ENCODE measurements at places on chromosomes 1 and 21.
A peak's percentile ranks its signal among the peaks of the same experiment; 100 is the strongest.

GRCh38 chr1:98975113-98975512 is 29.5 kb downstream of the PLPPR5 start:
- peaks cover 43% of the 10 kb centered on the region for H3K27me3 ChIP-seq
- no peak overlapping the region for H3K27ac ChIP-seq
- no peak for DNase-seq
- H3K4me3 ChIP-seq, result no peak overlapping the region
- no peaks in the 10 kb centered on the region for H3K4me1 ChIP-seq

GRCh38 chr1:117857418-117857817 is 72.0 kb downstream of the GDAP2 start:
- H3K27ac ChIP-seq, result no peak overlapping the region
- H3K27me3 ChIP-seq, result no peaks in the 10 kb centered on the region
- H3K36me3 ChIP-seq, result peaks cover 7% of the 10 kb centered on the region
- no peak for DNase-seq
- no peaks in the 10 kb centered on the region for H3K4me1 ChIP-seq
- H3K4me3 ChIP-seq, result no peak overlapping the region

GRCh38 chr1:143699115-143699514 is 272.7 kb downstream of the FAM72C start:
- no peaks in the 10 kb centered on the region for H3K36me3 ChIP-seq
- no peak for DNase-seq
- no peaks in the 10 kb centered on the region for H3K27me3 ChIP-seq
- H3K4me1 ChIP-seq, result no peaks in the 10 kb centered on the region

GRCh38 chr21:36115138-36115730 is 19.6 kb upstream of the CBR3 start:
- H3K4me1 ChIP-seq, result peaks cover 13% of the 10 kb centered on the region
- H3K4me3 ChIP-seq, result no peak overlapping the region
- no peaks in the 10 kb centered on the region for H3K36me3 ChIP-seq
- H3K27ac ChIP-seq, result no peak overlapping the region

GRCh38 chr1:89260566-89261255 is 11.9 kb downstream of the GBP5 start:
- H3K36me3 ChIP-seq, result no peaks in the 10 kb centered on the region
- H3K27me3 ChIP-seq, result peaks cover 3% of the 10 kb centered on the region
- H3K27ac ChIP-seq, result no peak overlapping the region
- H3K4me1 ChIP-seq, result no peaks in the 10 kb centered on the region
- H3K4me3 ChIP-seq, result no peak overlapping the region

- H3K4me3 ChIP-seq, result no peak overlapping the region
- H3K36me3 ChIP-seq, result peaks cover 29% of the 10 kb centered on the region
- H3K27me3 ChIP-seq, result no peaks in the 10 kb centered on the region
- no peak overlapping the region for H3K27ac ChIP-seq
- H3K4me1 ChIP-seq, result peaks cover 24% of the 10 kb centered on the region
Observed at GRCh38 chr1:97647776-97648175, 273.1 kb downstream of the DPYD start.

GRCh38 chr1:24142546-24143534 is at the start of gene IL22RA1:
Gene IL22RA1, minus strand, starts transcription at chr1:24143140. Its CDS starts 58 bp downstream, at chr1:24143082.
- no peak within 1 kb of the TSS for H3K27ac ChIP-seq
- no peak for DNase-seq
- peaks cover 27% of the 10 kb centered on the region for H3K27me3 ChIP-seq
- H3K36me3 ChIP-seq, result no peaks in the 10 kb centered on the region

- H3K27ac ChIP-seq, result no peak overlapping the region
- no peak overlapping the region for H3K4me3 ChIP-seq
- H3K4me1 ChIP-seq, result peaks cover 13% of the 10 kb centered on the region
- peaks cover 20% of the 10 kb centered on the region for H3K27me3 ChIP-seq
- DNase-seq, result no peak
- H3K36me3 ChIP-seq, result no peaks in the 10 kb centered on the region
Observed at GRCh38 chr1:910881-911721, 12.6 kb upstream of the SAMD11 start.

DNA sequence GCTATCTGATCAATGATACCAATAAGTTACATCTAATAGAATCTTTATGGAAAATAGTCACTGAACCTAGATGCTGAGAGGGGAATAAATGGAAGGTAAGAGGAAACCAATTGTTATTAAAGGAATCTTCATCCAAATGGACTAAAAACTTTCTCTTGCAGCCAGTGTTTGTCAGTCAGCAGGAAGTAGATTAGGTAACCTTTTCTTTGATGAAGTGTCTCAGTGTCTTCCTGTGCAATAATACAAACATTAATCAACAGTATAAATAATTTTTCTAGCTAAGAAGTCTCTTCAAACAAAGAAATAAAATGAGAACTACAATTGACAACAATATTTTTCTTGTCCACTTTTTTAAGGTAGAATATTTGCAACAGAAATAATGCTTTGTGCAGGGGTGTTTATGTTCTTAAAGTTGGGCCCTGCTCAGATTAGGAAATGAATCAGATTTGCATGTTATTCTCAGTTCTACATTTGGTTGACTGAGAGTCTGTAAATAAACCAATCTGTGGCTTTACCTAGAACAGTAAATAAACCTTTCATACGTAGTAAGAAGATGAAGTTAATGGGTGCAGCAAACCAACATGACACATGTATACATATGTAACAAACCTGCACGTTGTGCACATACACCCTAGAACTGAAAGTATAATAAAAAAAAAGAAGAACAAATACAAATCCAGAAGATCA is 391.4 kb downstream of the MRPL39 start:
- H3K4me1 ChIP-seq, result no peaks in the 10 kb centered on the region
- no peak for DNase-seq
- no peaks in the 10 kb centered on the region for H3K36me3 ChIP-seq
- no peak overlapping the region for H3K27ac ChIP-seq
- H3K27me3 ChIP-seq, result no peaks in the 10 kb centered on the region

DNA sequence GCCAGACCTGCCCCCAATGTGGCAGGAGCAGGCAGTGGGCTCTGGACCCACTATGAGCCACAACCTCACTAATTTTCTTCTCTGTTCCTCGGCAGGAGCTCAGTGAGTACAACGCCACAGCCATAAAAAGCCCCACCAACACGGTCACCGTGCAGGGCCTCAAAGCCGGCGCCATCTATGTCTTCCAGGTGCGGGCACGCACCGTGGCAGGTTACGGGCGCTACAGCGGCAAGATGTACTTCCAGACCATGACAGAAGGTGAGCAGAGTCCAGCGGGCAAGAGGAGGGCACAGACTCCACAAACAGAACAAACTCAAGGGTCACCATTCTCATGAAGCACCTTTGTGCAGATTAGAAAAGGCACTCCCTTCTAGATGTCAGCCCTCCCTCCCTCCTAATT is 79.9 kb downstream of the LACTBL1 start:
- peaks cover 6% of the 10 kb centered on the region for H3K36me3 ChIP-seq
- no peak for DNase-seq
- no peaks in the 10 kb centered on the region for H3K27me3 ChIP-seq
- peaks cover 9% of the 10 kb centered on the region for H3K4me1 ChIP-seq
- H3K27ac ChIP-seq, result no peak overlapping the region

GRCh38 chr1:14910984-14911721 is 242.4 kb upstream of the TMEM51 start:
- no peaks in the 10 kb centered on the region for H3K27me3 ChIP-seq
- no peaks in the 10 kb centered on the region for H3K36me3 ChIP-seq
- peak overlapping the region; percentile 71 for H3K27ac ChIP-seq
- no peak overlapping the region for H3K4me3 ChIP-seq
- DNase-seq, result no peak
